Hippocampal formation (tissue), 2 donors: ENCODE measurements at places on chromosomes 3 and 15.
A peak's percentile ranks its signal among the peaks of the same experiment; 100 is the strongest.

- DNase-seq, result no peak
Measured at GRCh38 chr3:5056111-5056391, 66.0 kb upstream of the ARL8B start.

GRCh38 chr3:100830931-100831330 is 121.6 kb downstream of the TFG start:
- DNase-seq, result no peak

DNA sequence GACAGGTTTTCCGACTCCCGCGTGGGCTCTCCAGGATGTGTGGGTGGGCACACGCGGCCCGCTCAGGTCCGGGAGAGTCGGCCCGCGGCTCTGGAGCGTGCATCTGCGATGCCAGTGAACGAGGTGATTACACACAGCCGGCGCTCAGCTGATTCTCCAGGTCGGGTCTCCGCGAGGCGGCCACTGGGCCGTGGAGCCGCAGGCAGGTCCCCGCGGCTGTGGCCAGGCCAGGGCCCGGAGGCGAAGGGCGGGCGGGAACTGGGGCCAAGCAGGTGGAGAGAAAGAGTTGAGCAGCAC is 13.2 kb downstream of the PAK6 start:
- DNase-seq, result no peak

DNA sequence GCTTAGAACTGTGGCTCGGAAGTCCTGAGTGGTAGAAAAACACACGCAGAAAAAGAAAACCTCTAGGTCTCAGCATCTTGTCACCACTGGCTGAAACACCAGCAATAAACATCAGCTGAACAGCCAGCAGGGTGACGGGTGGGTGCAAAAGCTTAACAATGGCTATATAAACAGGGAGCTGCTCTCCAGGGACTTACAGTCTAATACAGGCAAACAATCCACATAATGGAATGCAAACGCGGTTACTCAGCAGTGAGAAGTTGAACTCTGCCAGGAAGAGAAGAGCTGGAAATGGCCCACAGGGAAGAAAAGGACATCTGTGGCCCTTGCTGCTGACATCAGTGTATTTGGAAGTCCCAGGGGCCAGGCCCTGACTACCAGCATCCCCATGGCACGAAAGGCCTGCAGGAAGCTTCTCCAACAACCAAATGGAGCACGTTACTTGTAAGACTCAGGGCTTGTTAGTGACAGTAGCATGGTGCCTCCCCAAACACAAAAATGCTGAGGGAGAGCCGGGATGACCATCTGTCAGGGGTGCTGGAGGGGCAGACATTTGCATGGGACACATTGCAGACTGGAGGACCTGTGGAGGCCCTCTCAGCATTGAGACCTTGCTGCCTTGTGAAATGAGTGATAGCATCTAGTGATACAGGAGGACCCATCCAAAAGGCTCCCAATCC is 3.0 kb downstream of the HEG1 start:
- DNase-seq, result no peak

- no peak for DNase-seq
Measured at GRCh38 chr15:94259863-94260262, 28.5 kb downstream of the MCTP2 start.

- DNase-seq, result no peak
Measured at GRCh38 chr3:13002398-13003124, 70.7 kb downstream of the IQSEC1 start.

GRCh38 chr3:56790016-56790821 is 11.5 kb downstream of the ARHGEF3 start:
- no peak for DNase-seq

- no peak for DNase-seq
Measured at GRCh38 chr3:182420741-182421140, 372.6 kb upstream of the ATP11B start.

DNA sequence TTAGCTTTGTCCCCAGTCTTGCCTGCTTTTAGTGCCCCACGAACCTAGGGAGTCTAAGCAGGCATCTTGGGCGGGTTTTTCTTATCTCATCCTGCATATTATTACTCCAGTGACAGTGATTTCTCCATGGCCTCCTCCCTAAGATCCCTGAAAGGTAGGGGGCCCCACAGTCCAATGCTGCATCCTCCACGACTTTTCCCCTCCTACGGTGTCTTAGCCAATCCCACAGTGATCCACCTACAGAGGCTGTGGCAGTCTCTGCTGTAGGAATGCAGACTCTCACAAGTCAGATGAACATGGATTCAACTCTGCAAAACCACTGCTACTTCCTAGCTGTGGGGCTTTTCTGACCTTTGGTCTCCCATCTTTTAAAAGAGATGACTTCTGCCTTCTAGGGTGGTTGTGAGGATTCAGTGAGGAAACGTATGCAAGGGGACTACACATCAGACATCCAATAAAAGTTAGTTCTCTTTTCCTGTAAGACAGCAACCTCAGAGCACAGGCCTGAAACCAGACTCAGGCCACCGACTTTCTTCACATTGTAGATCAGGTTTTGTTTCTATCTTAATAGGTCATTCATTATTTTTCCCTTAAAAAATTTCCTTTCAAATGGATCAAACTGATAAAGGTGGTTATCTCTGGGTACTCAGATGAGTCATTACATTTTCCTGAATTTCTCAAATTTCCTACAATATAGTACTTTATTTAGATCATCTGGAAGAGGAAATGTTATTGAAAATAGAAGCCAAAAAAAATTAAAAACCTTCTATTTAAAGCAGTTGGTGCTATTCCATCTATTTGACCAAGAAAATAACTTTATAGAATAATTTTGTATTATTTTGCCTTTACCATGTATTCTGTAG is 23.2 kb downstream of the ILDR1 start:
- DNase-seq, result no peak

GRCh38 chr3:38114875-38115644 is 21.9 kb downstream of the ACAA1 start:
- no peak for DNase-seq

DNA sequence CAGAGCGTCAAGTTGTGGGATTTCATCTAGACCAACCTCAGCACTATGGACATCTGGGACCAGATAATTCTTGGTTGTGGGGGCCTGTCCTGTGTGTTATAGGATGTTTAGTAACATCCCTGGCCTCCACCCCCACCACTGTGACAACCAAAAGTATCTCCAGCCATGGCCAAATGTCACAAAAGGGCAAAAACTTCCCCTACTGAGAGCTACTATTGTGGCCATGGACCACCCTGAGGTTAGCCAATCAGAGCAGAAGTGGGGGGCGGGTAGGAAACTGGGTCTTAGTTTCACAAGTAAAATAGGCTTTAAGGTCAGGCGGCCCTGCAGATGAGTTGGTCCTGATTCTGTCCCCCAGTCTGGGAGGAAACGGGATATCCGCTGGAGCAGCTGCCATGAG is 25.4 kb downstream of the KIF7 start:
- no peak for DNase-seq

DNA sequence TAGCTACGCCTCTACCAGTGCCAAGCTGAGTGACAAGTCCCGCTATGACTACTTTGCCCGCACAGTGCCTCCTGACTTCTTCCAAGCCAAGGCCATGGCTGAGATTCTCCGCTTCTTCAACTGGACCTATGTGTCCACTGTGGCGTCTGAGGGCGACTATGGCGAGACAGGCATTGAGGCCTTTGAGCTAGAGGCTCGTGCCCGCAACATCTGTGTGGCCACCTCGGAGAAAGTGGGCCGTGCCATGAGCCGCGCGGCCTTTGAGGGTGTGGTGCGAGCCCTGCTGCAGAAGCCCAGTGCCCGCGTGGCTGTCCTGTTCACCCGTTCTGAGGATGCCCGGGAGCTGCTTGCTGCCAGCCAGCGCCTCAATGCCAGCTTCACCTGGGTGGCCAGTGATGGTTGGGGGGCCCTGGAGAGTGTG is 5.7 kb downstream of the GRM2 start:
- no peak for DNase-seq

- DNase-seq, result peak; percentile 28
Measured at GRCh38 chr3:16357186-16358121, 92.4 kb downstream of the OXNAD1 start.

- no peak for DNase-seq
Measured at GRCh38 chr15:40831861-40832260, 3.4 kb upstream of the PPP1R14D start.

- DNase-seq, result no peak
Measured at GRCh38 chr3:73637042-73637441, 12.3 kb upstream of the PDZRN3 start.

DNA sequence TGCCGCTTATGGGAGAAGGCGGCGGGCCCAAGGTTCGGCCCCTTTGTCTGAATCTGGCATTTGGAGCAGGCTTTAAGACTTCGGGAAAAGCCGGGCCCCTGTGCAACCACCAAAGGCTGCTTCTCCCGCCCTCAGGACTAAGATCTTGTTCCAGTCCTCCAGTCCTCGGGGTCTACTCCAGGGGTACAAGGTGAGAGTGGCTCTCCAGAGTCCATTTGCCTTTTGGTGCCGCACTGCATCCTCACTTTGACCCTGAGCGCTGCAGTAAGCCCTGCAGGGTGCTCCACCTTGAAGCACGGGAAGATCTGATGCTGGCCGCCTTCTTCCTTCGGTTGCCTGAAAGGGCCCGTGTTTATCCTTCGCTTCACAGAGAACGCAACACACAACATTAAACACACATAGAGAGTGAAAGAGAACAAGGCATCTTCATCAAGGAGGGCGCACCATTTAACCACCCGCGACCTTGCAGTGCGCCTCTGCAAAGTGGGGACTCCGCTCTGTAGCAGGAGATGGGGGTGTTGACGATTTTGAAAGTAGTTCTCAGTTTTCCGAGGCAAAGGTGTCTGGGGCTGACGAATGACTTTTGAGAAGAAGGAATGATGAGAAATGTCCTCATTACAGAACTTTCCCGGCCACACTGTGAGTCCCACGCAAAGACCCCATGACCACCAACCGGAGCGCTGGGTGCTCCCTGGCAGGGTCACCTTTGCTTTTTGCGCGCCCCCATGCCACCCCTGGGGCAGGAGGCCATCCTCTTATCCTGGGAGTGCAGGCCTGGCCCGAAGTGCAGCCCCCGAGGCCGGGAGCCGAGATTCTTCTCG is 1.0 kb downstream of the PIGZ start:
- DNase-seq, result no peak

GRCh38 chr15:46300716-46301115 is 665.9 kb downstream of the SQOR start:
- DNase-seq, result no peak

DNA sequence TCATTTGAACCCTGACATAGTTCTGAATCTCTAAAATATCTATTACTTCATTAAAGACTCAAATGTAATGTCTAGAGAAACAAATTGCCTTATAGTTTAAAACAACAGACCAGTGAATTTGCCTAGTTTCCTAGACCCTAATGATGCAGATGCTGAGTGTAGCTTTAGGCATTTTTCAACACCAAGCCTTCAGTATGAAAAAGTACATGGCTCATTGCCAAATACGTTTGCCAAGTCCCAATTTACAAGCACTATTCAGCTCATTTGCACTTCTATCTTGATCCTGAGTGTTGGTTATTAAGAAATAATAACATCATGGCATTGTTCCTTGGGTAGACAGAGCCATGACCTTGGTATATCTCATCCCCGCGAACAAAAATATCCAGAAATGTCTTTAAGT is 46.8 kb downstream of the EOMES start:
- DNase-seq, result no peak

GRCh38 chr15:73899197-73900094 is 26.1 kb downstream of the TBC1D21 start:
- DNase-seq, result no peak

DNA sequence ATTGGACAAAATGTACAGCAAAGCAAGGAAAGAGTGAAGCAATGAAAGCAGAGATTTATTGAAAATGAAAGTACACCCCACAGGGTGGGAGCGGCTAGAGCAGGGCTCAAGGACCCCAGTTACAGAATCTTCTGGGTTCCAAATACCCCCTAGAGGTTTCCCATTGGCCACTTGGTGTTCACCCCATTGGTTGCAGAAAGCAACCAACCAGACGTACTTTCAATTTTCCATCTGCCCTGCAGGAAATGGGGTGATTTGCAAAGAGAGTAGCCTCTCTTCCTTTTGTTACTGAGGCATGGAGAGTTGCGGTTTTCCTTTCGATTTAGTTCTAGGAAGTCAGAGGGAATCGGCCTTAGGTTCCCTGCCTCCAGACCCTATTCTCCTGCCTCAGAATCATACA is 2.4 kb downstream of the PML start:
- no peak for DNase-seq

DNA sequence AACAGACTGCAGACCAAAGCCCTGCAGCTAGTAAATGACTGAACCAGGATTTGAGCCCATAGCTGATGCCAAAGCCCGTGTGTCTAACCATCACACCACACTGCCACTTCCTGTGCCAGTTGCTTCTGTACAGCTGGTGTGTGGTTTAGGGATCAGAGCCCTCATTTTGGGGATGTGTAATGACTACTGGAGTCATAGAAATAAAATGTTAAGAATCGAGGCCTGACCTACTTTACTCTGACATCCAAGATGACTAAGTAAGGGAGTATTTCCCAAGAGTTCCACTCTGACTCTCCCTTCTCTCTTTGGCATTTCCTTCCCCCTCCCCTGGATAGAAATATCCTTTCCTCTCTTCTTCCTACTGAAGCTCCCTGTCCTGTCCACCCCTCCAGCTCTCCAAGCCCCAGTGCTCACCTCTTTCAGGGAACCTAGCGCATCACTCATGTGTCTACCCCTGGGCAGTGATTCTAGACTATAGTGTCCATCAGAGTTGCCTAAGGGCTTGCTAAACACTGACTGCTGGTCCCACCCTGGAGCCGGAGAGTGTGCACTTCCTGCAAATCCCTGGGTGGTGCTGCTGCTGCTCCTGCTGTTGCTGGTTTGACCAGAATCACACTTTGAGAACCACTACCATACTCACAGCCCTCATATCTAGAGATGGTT is 53.8 kb downstream of the MGLL start:
- DNase-seq, result no peak

DNA sequence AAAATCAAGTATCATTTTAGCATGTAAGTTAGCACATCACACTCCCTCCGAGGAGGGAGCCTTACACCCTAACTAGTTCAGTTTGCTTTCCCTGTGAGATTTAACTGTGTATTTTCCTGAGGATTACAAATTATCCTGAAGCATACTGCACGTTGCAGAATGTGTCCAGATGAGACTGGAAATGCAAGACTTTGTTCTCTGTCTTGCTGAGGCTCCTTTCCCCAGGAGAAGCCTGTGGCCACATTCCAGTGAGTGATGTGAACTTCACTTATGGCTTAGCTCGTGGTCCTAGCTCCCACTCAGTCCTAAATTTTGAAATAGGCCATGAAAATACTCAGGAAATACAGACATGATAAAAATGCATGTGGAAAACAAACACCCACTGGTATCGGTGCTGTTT is 23.7 kb downstream of the PDZRN3 start:
- DNase-seq, result no peak

GRCh38 chr3:155202626-155203025 is 90.9 kb downstream of the STRIT1 start:
- DNase-seq, result no peak

GRCh38 chr15:37143351-37143750 is 43.0 kb upstream of the MEIS2 start:
- DNase-seq, result no peak

DNA sequence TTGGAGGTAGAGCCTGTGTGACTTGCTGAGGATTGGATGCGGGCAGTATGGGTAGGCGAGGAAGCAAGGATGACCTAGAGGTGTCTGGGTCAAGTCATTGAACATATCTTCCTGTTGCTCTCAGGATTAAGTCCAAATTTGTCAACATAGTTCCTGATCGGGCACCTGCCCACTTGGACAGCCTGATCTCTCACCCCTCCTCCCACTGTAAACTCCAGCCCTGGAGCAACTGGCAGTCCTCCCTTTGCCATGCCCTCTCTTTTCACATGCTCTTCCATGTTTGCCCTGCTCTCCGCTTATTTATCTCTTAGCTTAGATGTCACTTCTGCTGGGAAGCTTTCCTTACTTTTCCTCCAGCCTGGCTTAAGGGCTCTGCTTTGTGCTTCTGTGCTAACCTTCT is 47.6 kb upstream of the PPP4R2 start:
- DNase-seq, result no peak
